ENCODE measurements at places on chromosomes 4 and X. TPM values are rescaled to one million over a fixed set of nuclear protein-coding genes. Genes with fewer than 3 reads are reported as not detected.

DNA sequence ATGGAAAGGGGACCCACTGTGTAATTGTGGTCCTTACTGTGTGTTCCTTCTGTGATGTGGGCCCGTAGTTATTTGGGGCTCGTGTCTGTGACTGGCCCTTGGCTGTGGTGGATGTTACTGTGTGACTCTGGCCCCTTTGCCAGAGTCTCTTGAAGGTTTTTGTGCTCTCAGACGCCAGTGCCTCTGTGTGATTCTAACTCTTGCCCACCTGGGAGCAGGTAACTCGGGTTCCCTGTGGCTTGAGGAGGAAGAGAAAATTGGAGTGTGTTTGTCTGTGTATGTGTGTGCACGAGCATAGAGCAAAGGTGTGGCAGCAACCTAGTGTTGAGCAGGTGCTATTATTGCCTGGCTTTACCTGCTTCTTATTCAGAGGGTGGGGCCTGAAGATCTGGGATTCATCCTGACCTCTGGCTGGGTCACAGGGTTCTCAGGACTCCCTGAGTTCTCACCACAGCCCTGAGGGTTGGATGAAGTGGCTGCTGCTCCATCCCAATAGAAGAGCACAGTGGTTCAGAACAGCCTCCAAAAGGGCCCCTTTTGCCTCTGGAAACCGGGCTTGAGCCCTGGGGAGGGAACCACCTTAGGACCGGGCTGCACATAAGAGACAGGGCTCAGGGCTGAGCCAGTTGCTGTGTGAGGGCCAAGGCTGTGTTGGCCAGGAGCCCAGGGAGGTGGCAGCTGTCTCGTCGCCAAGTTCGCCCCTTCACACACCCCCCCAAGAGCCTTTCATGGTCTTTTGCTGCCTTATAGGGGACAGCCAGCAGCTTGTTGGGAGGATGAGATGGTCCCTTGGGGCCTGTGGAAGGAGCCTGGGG is 1.3 kb downstream of the RBM10 start:
- no peak for DNase-seq

The EXOSC9 gene
- total RNA-seq: 23.2 TPM

DNA sequence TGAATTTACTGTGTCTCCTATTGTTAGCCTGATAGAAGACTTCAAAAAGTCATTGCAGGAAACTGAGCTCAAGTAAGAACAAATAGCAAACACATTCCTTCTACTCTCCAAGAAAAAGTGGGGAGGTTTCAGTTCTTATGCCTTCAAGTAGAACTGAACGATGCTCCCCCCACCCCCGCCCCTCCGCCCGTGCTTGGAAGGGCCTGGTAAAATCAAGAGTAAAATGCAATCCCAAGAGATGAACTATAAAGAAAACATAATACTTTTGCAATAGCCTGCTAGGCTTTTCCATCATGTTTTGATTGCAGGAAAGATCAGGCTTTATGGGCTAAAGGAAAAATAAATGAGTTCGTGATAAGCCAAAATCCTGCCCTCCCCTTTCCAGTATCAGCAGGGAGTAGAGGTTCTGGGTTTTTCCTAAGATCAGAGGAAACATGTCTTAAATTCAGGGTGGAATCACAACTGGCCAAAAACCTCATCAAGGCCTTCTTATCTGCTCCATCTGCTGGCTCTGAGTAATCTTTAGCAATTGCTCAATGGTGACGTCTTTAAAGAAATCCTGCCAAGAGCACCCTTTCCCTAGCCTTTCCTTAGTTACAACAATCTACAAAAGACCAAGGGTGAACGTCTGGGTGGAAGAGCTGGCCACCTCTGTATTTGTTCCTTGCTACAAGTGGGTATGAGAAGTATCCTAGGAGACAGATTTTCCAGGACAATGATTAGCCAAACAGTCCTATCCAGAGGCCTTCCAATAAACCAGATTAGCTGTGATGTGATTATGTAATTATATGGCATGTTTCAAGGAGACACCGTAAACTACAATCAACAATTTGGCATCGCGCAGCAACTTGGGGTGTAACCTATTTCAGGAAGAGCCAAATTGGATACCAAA is 66.3 kb upstream of the FAM9C start:
- DNase-seq: no peak

DNA sequence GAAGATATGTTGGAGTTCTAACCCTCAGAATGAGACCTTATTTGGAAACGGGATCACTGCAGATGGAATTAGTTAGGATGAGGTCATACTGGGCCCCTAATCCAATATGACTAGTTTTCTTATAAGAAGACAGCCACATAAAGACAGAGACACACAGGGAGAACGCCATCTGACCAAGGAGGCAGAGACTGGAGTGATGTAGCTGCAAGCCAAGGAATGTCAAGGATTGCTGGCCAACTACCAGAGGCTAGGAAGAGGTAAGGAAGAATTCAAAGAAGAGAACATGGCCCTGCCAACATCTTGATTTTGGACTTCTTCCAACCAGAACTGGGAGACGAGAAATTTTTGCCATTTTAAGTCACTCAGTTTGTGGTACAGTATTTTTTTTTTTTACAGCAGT is 152.8 kb upstream of the DIPK2B start:
- no peak for DNase-seq

GRCh38 chrX:135200297-135200696 is 29.1 kb upstream of the CT55 start:
- DNase-seq: no peak

DNA sequence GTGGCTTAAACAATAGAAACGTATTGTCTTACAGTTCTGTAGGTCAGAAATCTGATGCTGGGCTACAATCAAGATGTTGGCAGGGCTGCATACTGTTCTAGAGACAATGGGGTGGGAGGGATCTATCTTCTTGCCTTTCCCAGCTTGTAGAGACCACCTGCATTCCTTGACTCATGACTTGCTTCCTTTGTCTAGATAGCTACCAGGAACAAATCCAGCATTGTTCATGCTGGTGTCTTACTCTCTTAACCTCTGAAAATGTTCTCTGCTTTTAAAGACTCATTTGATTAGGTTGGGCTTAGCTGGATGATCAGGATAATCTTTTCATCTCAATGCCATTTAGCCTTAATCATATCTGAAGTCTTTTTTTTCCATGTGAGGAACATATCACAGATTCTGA is 169.0 kb downstream of the ZNF330 start:
- DNase-seq: no peak

The NALF2 gene
- total RNA-seq: not detected

The C4orf36 gene
- not detected for total RNA-seq

- no peak for DNase-seq
Observed at GRCh38 chrX:46279214-46279924, 265.9 kb downstream of the ZNF674 start.

GRCh38 chr4:78024085-78024484 is 33.0 kb upstream of the FRAS1 start:
- DNase-seq: no peak

The HTN1 gene
- total RNA-seq: not detected

- DNase-seq: no peak
Observed at GRCh38 chr4:20418861-20419451, 167.3 kb downstream of the SLIT2 start.

GRCh38 chr4:168220893-168221292 is 97.7 kb downstream of the DDX60 start:
- no peak for DNase-seq

The NDST3 gene
- not detected for total RNA-seq

The PLCXD1 gene
- total RNA-seq: 0.92 TPM

DNA sequence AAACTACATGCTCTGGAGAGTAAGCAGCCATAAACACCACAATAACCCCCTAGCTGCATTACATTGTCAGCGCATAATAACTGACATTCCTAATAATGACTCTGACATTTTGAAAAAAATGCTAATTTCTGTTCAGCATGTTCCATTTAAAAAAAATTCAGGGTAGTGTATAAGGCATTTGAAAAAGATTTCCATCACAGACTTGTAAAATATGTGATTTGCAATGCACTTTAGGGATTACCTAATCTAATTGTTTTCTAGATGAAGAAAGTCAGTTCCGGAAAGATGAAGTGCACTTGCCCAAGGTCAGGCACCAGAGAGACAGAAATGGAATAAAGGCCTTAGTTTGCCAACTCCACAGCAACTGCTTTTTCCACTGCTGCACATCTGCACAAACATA is 55.3 kb downstream of the FANCB start:
- DNase-seq: no peak

GRCh38 chrX:148741441-148741840 is 241.0 kb downstream of the AFF2 start:
- no peak for DNase-seq

DNA sequence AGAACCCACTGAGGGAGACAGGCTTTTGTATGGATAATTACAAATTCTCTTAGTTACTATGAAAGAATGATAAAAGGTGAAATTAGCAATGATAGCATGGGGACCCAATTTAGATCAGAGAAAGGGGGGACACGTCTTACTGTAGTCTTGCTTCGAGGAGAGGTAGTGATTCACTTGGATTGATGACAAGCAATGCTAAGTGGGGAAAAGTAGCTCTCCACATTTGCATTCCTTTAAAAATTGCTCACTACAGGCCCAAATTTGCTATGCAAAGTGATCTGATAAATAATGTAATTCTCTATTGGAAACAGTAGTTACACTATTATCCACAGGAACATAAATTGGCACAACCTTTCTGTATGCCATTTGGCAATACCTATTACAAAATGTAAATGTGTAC is 42.5 kb upstream of the MAP3K15 start:
- DNase-seq: no peak

- DNase-seq: no peak
Observed at GRCh38 chr4:101475246-101475645, 127.9 kb upstream of the PPP3CA start.

DNA sequence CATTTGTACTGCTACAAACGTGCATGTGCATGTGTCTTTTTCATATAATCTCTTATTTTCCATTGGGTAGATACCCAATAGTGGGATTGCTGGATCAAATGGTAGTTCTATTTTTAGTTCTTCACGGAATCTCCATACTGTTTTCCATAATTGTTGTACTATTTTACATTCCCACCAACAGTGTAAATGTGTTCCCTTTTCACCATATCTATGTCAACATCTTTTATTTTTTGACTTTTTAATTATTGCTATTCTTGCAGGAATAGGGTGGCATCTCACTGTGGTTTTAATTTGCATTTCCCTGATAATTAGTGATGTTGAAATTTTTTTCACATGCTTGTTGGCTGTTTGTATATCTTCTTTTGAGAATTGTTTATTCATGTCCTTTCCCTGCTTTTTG is 59.3 kb upstream of the PACRGL start:
- DNase-seq: no peak

- DNase-seq: no peak
Observed at GRCh38 chr4:150318971-150319370, 240.7 kb downstream of the DCLK2 start.

- peak; percentile 75 for DNase-seq
Observed at GRCh38 chr4:7939377-7940108, at the start of gene AFAP1. Gene AFAP1, minus strand, starts transcription at chr4:7939861. Its CDS starts 67,783 bp downstream, at chr4:7872078.

The DNASE1L1 gene
- 148 TPM for total RNA-seq

- no peak for DNase-seq
Observed at GRCh38 chr4:79864500-79865200, 208.4 kb downstream of the ANTXR2 start.
